ENCODE measurements at places on chromosomes 1 and 21.
A peak's percentile ranks its signal among the peaks of the same experiment; 100 is the strongest.

GRCh38 chr1:208731981-208732821 is 488.0 kb upstream of the PLXNA2 start:
- DNase-seq: no peak

GRCh38 chr21:15210235-15210678 is 145.5 kb upstream of the NRIP1 start:
- peak; percentile 6 for DNase-seq

DNA sequence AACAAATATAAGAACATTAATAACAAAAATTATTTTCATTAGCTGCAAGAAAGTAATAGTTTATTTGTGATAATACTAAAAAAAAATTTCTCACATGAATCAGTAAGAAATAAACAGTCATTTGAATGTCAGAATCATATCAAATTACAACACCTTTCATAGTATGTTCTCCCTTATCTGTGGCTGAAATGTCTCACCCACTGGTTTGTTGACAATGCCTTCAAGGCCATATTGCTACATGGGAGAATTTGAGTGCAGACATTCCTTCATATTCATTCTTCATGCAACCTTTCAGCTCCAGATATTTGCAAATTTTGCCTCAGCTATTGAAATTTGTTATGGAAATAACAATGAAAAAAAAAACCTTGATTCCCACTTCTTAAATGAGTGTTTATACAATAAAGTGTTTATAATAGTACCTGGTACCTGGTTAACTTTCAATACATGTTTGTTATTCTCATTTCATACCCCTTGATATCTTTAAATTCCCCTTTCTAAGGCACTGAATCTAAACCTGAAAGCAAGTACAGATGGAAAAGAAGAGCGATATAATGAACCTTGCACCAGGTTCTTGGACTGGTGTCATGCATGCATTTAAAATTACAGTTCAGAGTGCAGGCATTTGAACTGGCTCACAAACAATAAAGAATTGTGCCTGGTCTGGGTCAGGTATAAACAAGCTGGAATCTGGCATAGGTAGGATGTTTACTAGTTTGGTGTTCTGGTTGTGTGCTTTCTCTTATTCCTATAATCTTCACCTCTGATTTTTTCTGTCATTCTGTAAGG is 242.2 kb upstream of the ADGRL2 start:
- DNase-seq: no peak

DNA sequence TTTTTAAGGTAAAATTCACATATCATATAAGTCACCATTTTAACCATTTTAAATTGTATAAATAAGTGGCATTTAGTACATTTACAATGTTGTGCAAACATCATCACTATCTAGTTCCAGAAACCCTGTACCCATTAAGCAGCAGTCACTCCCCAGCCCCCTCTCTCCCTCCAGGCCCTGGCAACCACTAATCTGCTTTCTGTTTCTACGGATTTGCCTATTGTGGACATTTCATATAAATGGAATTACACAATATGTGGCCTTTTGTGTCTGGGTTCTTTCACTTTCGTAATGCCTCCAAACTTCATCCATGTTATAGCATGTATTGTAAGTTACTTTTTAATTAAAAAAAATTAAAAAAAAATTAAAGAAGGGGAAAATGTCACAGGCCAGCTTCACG is 58.0 kb upstream of the RAB3GAP2 start:
- DNase-seq: no peak

DNA sequence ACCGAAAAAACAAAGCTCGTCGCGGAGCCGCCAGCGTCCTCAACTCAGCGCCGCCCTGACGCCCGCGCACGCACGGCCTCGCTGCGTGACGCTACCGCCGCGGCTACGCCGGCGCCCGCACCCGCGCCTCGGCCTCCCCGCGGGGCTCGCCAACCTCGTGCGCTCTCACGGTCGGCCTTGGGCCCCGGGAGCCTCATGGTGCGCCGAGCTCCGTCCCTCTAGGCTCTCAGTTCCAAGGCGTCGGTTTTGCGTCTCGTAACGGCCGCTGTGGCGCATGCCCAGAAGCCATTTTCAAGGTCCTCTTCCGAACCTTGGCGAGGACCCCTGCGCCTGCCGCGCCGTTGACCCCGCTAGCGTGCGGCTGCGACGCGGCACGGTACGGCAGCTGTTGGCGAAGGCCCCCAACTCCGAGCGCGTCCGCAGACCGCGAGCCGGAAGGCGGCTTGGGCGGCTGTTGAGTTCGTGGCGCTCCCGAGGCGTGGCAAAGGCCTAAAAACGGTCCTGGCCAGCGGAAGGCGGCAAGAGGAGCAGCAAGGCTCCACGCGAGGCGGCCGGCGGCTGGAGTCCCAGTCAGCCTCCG is at the start of gene HENMT1:
TSS of gene HENMT1 (minus strand) at position 64 of the 580 bp plus-strand sequence. CDS start 1,209 bp downstream, outside the sequence.
- DNase-seq: peak; percentile 76

DNA sequence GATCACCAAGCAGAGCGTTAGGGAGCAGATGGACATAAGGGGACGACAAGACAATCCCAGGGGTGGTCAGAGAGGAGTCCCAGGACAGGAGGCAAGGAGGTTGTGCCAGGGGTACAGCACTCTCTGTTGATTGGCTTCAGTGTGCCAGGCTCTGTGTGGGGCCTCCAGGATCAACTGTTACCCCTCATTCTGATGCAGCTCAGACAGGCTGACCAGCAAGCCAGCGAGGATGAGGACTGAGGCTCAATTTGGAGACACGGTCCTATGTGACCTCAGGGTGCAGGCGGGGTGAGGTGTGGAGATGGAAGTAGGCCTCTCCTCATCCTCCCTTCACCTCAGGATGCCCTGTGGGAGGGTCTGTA is 4.0 kb downstream of the HYI start:
- DNase-seq: no peak

DNA sequence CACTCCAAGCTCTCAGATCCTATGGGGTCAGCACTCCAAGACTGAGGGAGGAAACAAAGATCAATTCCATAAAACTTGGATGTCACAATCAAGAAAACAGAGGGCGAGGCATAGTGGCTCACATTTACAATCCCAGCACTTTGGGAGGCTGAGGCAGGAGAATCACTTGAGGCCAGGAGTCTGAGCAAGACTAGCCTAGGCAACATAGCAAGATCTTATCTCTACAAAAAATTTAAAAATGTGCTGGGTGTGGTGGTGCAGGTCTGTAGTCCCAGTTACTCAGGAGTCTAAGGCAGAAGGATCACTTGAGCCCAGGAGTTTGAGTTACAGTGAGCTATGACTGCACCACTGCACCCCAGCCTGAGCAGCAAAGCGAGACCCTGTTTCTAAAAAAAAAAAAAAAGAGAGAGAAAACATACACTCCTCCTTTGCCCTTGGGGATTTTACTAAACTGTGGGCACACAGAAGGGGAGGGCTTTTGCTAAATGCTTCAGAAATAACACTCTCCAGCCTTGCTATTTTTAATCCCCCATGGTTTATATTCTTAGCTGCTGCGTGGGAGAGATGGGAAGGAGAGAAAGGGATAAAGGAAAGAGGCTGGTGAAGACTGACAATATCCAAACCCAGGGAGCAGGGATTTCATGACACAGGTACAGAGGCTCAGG is 18.1 kb downstream of the ARHGEF2 start:
- no peak for DNase-seq

GRCh38 chr21:44432841-44433790 is 22.2 kb upstream of the LRRC3 start:
- DNase-seq: no peak

DNA sequence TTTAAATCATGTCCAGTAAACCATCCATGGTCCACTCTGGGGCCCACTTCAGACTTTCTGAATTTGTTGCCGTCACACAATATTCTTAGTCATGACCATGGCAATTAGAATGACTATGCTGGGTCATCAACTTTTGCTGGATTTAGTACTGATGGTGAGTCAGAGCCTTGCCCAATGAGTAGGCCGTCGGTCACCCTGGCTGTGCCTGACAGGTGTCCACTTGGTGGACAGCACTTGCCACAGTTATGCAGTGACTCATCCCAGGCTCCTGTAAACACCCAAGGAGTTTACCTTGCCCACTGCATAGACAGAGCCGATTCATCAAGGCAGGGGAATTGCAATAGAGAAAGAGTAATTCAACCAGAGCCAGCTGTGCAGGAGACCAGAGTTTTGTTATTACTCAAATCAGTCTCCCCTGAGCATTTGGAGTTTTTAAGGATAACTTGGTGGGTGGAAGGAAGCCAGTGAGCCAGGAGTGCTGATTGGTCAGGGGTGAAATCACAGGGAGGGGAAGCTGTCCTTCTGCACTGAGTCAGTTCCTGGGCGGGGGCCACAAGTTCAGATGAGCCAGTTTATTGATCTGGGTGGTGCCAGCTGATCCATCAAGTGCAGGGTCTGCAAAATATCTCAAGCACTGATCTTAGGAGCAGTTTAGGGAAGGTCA is 333.8 kb downstream of the PTPRU start:
- DNase-seq: peak; percentile 80

- no peak for DNase-seq
Observed at GRCh38 chr1:16461681-16462080, 21.2 kb downstream of the NECAP2 start.

DNA sequence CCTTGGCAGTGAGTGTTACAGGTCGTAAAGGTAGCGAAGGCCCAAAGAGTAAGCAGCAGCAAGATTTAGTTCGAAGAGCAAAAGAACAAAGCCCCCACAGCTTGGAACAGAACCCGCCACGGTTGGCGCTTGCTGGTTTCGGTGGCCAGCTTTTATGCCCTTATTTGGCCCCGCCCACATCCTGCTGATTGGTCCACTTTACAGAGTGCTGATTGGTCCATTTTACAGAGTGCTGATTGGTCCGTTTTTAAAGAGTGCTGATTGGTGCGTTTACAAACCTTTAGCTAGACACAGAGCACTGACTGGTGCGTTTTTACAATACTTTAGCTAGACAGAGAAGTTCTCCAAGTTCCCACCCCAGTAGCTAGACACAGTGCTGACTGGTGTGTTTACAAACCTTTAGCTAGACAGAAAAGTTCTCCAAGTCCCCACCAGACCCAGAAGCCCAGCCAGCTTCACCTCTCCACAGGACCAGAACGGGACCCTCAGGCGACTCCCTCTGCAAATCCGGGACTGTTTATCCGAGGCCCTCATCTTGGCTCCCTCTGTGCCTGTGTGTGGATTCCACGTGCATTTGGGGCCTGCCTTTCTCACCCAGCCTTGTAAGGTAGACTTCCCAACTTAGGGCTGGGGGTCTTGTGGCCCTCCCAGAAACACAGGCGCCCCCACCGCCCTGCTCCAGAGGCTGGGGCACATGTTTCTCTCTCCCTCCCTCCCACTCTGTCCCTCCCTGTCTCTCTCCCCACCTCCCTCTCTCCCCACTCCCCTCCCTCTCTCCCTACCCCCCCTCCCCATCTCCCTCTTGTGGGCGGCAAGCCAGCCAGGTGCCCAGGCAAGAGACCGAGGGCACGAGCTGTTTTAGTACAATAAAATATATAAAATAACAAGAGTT is 12.6 kb downstream of the FTCD start:
- DNase-seq: no peak

- no peak for DNase-seq
Observed at GRCh38 chr1:4670265-4670664, 15.9 kb downstream of the AJAP1 start.

DNA sequence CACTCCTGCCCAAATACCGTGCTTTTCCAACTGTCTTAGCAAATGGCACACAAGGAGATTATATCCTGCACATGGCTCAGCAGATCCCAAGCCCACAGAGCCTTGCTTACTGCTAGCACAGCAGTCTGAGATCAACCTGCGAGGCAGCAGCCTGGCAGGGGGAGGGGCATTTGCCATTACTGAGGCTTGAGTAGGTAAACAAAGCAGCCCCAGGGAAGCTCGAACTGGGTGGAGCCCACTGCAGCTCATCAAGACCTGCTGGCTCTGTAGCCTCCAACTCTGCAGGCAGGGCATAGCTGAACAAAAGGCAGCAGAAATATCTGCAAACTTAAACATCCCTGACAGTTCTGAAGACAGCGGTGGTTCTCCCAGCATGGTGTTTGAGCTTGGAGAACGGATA is 70.1 kb upstream of the PTBP2 start:
- DNase-seq: no peak

DNA sequence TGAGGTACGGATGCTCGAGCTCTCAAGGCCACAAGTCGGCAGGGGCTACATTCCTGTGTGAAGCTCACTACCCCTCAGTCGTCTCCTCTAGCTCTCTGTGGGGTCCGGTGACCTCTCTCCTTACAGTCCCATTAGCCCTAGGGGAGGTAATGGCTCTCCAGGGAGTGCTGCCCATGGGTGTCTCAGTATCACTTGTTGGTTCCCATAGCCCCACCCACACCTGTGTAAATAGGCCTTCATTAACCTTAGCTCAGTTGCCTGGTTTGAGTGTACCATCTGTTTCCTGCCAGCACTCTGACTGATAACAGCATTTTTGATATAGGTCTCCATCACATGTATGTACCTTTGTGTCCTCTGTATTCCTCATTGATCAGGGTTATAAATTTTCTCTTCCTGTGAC is 133.2 kb upstream of the KCNJ15 start:
- no peak for DNase-seq

GRCh38 chr1:109884242-109884891 is 26.3 kb upstream of the CSF1 start:
- no peak for DNase-seq

DNA sequence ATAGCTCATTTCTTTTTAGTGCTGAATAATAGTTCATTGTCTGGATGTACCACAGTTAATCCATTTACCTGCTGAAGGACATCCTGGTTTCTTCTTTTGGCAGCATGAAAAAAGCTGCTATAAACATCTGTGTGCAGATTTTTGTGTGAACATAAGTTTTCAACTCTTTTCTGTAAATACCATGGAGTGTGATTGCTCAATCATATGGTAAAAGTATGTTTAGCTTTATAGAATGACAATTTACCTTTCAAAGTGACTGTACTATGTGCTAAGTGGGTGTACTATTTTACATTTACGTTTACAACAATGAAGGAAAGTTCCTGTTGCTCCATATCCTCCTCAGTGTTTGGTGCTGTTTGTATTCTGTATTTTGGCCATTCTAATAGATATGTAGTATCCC is 49.0 kb downstream of the RUNX3 start:
- no peak for DNase-seq

- DNase-seq: no peak
Observed at GRCh38 chr21:45877171-45877438, 104.5 kb upstream of the COL6A1 start.

DNA sequence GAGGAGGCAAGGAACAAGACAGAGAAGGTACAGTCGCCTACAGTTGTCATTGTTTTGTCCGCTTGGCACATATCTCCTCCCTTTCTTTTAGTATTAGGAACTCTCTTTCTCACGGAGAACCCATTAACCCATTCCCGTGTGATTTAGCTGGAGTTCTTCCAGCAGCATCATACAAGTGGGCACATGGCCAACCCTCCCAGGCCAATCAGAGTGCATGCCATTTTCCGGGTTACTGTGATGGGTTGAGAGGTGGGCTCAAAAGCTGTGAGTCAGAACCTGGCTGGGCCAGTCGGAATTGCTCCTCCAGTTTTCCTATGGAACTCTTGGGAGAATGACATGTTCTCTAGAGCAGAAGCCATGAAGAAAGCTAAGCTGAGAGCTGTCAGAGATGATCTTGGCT is 83.1 kb upstream of the SOD1 start:
- peak; percentile 43 for DNase-seq

All from fibroblast of skin of right biceps (primary cell).